Aorta (tissue), 5 donors: ENCODE measurements at places on chromosomes 4 and X. TPM values are rescaled to one million over a fixed set of nuclear protein-coding genes. Genes with fewer than 3 reads are reported as not detected.

- DNase-seq, result no peak
Measured at GRCh38 chr4:106659371-106659770, 290.8 kb upstream of the GIMD1 start.

DNA sequence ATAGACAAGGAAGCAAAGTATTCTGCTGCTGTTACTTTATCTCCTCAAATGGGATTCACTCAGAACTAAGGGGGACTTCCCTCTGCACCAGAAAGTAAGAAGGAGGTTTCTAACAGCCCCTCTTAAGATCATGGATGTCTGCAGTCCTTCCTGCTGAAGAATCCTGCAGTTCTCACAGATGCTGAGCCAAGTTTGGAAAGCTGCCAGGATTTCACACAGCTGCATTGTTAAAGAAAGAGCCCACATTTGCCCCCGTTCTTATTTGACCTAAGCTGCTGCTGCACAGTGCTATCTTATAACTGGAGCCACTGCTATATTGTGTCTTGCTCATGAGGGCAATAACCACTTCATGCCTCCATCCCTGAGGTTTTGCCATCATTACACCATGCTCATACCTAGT lies 81.1 kb downstream of the FAAH2 start:
- DNase-seq, result no peak

Gene ARX
- polyA plus RNA-seq, result not detected

DNA sequence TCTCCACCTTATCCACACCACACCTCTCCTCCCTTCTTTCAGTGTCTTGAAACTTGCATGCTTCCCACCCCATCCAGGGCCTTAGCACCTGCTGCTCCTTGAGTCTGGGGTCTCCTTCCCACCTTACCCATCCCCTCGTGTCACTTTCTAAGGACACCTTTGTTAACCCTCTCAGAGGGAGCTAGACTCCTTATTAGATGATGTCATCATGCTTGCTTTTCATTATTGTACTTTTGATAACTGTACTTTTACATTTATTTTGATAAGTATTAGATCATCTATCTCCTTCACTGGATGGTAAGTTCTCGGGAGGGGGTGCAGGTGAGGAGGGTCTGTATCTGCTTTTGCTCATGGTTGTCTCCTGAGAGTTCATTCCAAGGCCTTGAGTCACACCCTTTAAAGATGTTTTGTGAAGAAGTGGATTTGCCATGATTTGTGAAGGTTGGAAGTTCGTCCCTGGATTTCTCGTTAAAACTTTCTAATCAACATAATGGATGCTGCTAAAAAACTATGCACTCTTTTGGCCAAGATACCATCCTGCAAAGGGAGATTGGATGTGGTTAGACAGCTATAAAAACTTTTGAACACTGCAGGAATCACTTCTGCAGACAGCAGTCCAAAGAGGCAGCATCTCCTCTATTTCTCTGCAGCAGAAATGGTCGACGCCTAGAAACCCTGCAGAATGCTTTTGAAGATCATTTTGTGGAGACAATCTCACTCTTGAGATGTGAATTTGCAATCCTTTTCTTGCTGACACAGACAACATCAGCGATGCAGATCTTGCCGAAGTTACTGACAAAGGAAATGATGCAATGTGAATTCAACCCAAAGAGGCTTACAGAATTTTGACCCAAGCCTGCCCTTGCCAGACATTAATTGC lies 69.6 kb downstream of the ENPP6 start:
- DNase-seq, result no peak

- DNase-seq, result no peak
Measured at GRCh38 chr4:142365391-142365790, 480.7 kb downstream of the INPP4B start.

DNA sequence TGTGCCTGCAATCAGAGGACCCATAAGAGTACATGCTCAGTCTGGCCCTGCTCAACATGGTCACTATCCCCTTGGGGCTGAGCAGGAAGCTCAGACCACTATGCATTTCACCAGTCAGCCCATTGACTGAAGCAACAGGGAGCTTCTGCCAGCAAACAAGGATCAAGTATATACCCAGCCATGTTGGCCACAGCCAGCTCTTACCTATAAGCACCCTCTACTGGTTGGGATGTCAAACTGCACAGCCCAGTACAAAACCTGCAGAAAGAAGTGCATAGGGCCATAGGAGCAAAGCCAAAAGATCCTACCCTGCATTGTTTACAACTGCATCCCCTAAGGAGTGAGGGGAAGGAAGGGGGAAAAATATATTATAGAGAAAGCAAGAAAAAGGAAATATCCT lies 214.4 kb upstream of the CPEB2 start:
- no peak for DNase-seq

DNA sequence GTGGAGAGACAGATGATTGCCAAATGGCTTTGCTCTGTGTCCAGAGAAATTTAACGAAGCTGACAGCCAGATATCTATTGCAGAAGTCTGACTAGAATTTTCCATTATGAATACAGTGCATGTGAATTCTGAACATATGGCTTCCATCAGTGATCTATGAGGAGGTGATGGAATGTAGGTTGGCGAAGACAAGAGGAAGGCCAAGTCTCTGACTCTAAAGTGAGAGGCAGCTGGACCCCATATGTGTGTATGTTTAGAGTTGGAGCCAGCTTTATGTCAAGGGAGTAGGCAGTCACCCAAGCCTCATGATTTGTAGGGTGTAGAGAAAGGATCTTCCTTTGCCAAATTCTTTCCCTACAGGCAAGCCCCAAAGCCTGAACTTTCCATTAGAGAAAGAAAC lies 76.2 kb upstream of the TEX13D start:
- DNase-seq, result no peak

Gene RNF150
- 2.0 TPM for polyA plus RNA-seq

- no peak for DNase-seq
Measured at GRCh38 chrX:11429538-11430085, 136.4 kb downstream of the AMELX start.

- no peak for DNase-seq
Measured at GRCh38 chr4:22237155-22237751, 278.6 kb downstream of the ADGRA3 start.

Gene UNC5C
- 0.63 TPM for polyA plus RNA-seq

Gene MCF2
- polyA plus RNA-seq, result 2.3 TPM

DNA sequence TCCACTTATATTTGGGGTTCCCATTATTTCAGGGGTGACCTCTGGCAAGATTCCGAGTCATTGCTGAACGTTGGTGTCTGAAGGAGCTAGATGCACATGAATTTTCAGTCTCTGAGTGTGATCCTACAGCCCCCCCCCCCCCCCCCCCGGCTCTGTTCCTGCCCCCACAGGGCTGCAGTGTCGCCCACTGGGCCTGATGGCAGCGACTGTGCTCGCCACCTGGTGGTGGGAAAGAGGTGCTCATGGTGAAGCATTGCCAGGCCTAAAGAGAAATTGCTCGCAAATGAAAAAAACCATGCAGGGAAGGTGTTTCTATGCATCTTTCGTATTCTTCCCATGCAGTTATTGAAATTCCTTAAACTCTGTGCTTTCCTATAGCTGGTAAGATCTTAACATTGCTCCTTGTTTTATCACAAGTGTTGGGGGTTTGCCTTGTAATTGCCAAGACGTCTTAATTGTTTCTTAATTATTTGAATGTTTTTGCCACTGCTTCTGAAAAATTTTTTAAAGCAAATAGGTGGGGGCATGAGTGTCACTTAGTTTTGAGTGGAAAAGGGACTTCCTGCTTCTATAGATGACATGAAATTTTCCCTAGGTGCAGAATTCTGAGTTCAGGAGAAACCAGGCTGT lies 63.2 kb downstream of the CLDN22 start:
- peak; percentile 71 for DNase-seq

DNA sequence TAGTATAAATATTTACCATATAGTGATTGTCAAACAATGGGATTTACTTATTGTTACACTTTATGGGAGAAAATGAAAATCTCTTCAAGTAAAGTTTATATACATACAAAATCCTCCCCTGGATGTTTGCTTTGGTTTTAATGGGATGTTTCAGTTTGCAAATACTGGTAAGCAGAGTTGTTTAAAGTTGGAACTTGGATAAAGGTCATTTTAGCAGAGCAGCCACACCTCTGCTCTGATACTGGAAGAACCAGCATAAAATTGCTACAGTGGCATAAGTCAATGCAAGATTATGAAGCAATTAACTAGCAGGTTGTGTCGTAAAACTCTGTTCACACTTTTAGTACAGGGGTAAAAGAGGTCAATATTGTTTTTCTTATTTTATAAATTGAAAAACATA lies 101.2 kb downstream of the TRAPPC11 start:
- no peak for DNase-seq

- no peak for DNase-seq
Measured at GRCh38 chr4:119268466-119268865, 53.5 kb downstream of the FABP2 start.

DNA sequence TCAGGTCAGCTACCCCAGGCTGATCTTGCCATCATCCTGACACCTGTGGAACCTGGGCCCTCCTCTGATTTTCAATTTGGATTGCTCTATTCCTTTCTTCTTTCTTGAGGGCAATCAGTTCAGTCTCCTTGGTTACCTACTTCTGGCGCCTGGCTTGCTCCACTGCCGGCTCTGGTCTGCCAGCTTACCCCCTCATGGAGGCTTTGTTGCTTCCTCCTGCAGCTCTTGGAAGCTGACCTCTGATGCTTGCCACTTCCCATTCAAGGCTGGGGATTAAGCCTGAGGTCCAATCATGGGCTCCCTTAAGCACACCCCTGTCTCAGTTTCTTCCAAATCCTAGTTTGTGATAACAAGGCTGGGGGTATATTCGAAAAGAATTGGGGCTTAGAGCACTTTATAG lies 5.4 kb downstream of the TMEM154 start:
- no peak for DNase-seq

Gene DMP1
- polyA plus RNA-seq, result not detected

DNA sequence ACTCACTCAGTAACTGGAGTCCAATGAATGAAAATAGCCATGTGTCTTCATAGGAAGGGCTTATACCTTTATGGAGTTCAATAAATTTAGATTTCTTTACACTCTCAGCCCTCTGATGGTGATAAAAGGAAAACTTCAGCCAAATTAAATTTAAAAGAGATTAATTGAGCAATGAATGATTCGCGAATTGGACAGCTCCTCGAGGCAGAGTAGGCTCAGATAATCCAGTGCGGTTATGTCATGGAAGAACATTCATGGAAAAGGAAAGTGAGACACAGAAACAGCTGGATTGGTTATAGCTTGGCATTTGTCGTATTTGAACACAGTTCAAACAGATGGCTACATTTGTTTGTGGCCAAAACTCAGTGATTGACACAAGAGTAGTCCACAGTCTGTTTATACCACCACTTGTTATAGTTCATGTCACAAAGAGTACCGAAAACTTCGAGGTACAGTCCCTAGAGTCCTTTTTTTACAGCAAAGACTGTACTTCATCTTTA lies 54.6 kb upstream of the TACR3 start:
- no peak for DNase-seq

GRCh38 chrX:81291996-81292395 lies 90.1 kb downstream of the SH3BGRL start:
- no peak for DNase-seq

- DNase-seq, result no peak
Measured at GRCh38 chr4:79421483-79421882, 13.5 kb upstream of the GK2 start.

Gene DUSP21
- not detected for polyA plus RNA-seq

- no peak for DNase-seq
Measured at GRCh38 chrX:11040996-11041395, 70.1 kb upstream of the HCCS start.

GRCh38 chrX:119502727-119503483 lies 34.7 kb downstream of the SLC25A5 start:
- DNase-seq, result no peak

- DNase-seq, result peak; percentile 17
Measured at GRCh38 chr4:1971456-1972200, 37.1 kb downstream of the NELFA start.

- DNase-seq, result no peak
Measured at GRCh38 chrX:81791086-81791485, 589.2 kb downstream of the SH3BGRL start.

Gene CTAG1B
- polyA plus RNA-seq, result not detected

GRCh38 chr4:150164956-150165629 lies 86.8 kb downstream of the DCLK2 start:
- DNase-seq, result no peak

DNA sequence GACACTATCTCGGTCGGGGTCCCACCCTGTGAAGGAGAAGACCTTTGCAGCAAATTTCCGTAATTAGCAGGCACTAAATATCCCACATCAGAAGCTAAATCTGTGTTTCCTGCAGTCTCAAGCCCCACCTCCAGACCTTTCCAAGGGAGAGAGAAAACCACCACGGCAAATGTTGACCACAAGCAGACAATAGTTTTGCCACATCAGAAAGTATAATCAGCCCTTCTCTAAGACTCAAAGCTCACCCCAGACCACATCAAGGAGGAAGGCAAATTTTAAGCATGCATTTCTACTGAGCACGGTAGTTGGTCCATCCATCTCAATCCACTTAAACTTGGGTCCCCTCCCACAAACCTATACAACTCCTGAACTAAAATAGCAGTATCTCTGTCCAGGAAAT lies 398.5 kb downstream of the GPM6A start:
- no peak for DNase-seq

GRCh38 chr4:57854748-57855147 lies 744.6 kb upstream of the IGFBP7 start:
- DNase-seq, result no peak

Gene DKK2
- polyA plus RNA-seq, result 0.87 TPM
